ENCODE measurements at places on chromosomes 3 and 15. TPM values are rescaled to one million over a fixed set of nuclear protein-coding genes. Genes with fewer than 3 reads are reported as not detected.

RNU6-1 gene
- not detected for total RNA-seq

SMAD6 gene
- total RNA-seq: not detected

DNA sequence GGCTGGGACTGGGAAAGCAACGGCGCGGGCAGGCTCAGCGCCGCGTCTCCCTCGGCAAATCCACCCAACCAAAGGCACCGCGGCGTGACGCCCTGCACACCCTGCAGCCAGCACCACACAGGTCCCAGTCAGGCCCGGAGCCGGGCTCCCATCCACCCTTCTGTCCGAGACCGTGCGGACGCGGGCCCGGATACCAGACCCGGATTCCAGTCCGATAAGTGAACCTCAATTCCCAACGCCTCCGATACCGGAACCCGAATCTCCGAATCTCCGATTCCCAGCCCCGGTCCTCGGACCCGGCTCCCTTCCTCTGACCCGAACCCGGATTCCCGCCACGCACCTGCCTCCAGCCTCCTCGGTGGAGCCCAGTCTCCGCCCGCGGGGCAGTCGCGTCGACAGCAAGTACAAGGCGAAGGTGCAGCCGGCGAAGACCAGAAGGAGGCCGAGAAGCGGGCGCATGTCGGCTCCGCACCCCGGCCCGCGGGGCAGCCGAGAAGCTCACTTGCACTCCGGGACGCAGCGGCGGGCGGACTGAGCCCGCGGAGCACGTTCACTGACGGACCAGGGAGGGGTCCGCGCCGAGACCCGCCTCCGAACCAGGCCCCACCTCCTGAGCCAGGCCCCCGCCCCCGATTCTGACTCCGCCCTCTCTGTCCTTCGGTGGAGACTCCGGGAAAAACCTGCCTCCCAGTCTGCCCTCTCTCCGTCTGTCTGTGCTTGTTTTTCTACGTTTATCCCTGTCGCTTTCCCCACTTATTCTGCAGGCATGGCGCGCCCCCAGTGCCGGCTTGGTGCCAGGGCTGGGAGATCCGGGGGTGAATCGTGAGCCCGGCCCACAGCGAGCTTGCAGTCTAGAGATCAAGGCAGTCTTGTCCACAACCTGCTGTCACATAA is at the start of gene TMEM41A:
Gene TMEM41A (minus strand): TSS at position 533 of the 894 bp plus-strand sequence. CDS start 74 bp downstream, at position 459.
- peak; percentile 88 for DNase-seq

- DNase-seq: no peak
These were observed 29.2 kb downstream of the HACL1 start for GRCh38 chr3:15572138-15572537.

STAB1 gene
- not detected for total RNA-seq

GRCh38 chr3:197149528-197149927 is 119.9 kb upstream of the MELTF start:
- no peak for DNase-seq

DNA sequence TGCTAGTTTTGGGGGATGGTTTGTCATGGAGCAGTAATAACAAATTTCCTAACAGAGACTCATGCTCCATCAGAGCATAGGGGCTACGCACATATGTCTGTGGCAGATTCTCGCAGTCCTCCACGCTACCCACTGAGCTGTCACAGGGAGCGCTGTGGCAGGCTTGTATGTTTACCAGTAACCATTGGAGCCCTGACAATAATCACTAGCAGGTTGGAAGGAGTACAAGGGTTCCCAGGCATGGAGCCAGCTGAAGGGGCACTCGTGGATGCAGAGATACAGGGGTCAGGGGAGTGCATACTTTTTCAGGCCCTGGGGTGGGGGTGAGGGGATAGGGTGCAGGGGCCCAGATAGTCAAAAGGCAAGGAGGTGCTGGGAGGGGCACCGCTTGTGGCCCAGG is 7.9 kb upstream of the GP9 start:
- DNase-seq: no peak

- peak; percentile 33 for DNase-seq
These were observed 62.1 kb downstream of the PLXNA1 start for GRCh38 chr3:127044996-127045395.

VEPH1 gene
- total RNA-seq: 2.4 TPM

DNA sequence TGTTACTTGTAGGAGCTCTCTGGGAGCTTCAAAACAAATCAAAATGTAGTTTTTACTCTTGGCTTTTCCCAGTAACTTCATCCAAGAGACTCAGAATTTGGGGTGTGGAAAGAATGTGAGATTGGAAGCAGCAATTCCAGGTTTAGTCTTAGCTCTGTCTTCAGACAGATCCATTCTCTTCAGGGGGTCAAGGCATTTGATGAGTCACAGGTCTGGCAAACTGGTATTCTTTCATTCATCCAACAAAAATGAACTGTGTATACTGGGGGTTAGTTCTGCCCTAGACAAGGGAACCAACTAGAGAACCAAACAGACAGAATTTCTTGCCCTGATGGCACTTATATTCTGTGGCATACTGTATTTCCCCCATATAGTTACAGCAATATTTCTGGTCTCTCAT is 36.3 kb upstream of the CADPS start:
- DNase-seq: no peak

DNA sequence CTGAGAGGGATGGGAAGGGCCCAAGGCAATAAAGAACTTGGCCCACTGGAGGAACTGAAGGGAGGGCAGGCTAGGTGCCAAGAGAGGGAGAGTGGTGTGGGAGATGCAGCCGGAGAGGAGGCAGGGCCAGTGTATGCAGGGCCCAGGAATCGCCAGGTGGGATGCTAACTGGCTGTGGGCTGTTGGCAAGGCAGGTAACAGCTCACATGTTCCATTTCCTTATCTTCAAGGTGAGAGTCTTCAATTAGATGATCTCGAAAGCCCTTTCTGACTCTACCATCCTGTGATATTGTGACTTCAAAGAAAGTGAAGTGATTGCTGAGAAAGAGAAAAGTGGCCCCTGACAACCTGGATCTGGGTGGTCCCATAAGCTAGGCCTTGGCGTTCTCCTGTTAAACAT is 49.0 kb downstream of the CASR start:
- no peak for DNase-seq

LRRC34 gene
- not detected for total RNA-seq

GRCh38 chr3:96831175-96831574 is 16.8 kb downstream of the EPHA6 start:
- no peak for DNase-seq

- DNase-seq: no peak
These were observed 18.6 kb downstream of the CCR9 start for GRCh38 chr3:45904931-45905330.

SCN11A gene
- 0.05 TPM for total RNA-seq

ESYT3 gene
- total RNA-seq: 0.44 TPM

DNA sequence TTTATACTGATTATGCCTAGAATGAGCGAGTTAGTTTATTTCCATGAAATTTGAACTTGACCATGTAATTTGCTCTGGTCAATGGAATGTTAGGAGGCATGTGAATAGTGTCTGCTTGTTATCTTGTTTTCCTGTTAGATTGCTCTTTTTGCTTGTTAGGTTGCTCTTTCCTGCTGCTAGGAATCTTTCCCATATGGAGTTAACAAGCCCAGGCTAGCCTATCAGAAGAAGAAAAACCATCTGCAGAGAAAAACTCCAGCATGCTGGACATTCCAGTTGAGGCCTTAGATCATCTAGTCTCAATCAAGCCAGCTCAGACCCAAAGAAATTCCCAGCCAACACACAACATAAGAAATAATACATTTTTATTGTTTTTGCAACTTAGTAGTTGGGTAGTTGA is 470.2 kb upstream of the AGTR1 start:
- DNase-seq: no peak

GOLGA8O gene
- 0.76 TPM for total RNA-seq

SLC12A1 gene
- not detected for total RNA-seq

GRCh38 chr15:61621146-61621545 is 392.0 kb upstream of the RORA start:
- DNase-seq: peak; percentile 49

DNA sequence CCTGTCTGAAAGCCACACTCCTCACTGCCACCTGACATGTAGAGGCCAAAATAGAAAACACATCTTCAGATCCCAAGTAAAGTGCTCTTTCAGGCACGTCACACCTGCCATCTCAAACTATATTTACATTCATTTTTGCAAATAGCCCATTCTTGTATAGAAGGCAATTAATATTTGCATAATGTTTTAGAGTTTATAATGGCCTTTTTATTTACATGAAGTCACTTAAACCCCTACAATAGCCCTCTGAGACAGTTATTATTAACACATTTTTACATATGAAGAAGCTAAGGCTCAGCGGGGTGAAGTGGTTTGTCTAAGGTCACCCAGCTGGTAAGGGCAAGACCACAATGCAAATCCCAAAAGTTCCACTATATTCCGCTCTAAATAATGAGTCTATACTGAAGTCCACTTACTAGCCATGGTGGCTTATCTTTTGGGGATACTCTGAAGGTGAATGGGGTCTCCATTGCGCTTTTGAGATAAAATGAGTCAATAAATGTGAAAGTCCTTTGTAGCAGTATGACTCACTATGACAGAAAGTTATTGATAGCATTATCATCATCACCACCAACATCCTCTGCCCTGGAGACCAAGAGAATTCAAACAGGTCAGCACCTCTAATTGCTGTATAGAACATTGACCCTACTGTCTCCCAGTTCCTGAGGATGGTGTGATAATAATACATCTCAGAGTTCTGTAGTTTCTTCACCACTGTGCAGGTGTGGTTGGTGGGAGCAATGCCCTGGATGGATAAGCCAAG is 155.9 kb upstream of the BCL6 start:
- no peak for DNase-seq

HHLA2 gene
- not detected for total RNA-seq

P2RY14 gene
- total RNA-seq: not detected

- DNase-seq: no peak
These were observed 162.2 kb downstream of the RSRC1 start for GRCh38 chr3:158272081-158272480.

- peak; percentile 60 for DNase-seq
These were observed 560 bp downstream of the ST6GAL1 start for GRCh38 chr3:186930641-186931531.

DNA sequence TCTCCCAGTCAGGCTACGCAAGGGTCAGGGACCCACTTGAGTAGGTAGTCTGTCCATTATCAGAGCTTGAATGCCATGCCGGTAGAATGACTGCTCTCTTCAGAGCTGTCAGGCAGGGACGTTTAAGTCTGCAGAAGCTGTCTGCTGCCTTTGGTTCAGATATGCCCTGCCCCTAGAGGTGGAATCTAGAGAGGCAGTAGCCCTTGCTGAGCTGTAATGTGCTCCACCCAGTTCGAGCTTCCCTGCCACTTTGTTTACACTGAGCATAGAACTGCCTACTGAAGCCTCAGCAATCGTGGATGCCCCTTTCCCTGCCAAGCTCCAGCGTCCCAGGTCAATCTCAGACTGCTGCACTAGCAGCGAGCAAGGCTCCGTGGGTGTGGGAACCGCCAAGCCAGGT is 57.5 kb upstream of the SETMAR start:
- DNase-seq: no peak

DNA sequence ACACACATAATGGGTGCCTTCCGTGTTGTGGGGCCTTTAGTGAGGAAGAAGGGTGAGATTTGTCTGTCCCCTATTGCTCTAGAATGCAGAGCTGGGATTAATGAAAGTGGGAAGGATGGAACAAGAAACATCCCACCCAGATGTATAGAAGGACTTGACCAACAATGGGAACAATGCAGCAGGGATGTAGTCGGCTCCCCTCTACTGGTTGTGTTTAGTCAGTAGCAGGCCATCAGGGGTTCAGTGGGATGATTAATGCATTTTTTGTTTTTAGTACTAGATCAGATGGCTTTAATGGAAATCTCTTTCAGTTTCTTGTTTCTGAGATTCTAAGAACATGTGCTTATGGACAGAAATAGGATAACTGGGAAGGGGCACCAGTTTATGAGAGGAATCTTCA is 156.0 kb upstream of the ROPN1 start:
- DNase-seq: no peak

GRCh38 chr3:194612221-194612620 is 21.0 kb downstream of the TMEM44 start:
- no peak for DNase-seq

CCK gene
- total RNA-seq: not detected

DNA sequence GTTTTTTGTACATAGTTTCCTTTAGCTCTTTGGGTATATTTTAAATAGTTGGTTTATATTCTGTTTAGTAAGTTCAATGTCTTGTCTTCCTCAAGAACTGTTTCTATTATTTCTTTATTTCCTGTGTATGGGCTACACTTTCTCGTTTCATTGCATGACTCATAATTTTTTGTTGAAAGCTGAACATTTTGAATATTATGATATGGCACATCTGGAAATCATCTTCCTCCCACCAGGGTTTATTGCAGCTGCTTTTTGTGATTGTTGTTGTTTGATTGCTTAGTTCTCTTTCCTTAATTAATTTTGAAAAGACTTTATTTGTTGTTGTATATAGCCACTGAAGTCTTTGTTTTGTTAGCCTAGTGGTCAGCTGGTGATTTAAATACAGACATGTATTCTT is 43.8 kb downstream of the LSM3 start:
- no peak for DNase-seq

CKMT1A gene
- 11.4 TPM for total RNA-seq

- no peak for DNase-seq
These were observed 5.7 kb upstream of the CCDC80 start for GRCh38 chr3:112646623-112647022.

VWA5B2 gene
- not detected for total RNA-seq

RASGRP1 gene
- total RNA-seq: not detected

SPESP1 gene
- 16.8 TPM for total RNA-seq

CSPG4 gene
- total RNA-seq: 0.05 TPM

CP gene
- total RNA-seq: not detected

RBM6 gene
- total RNA-seq: 58.0 TPM
